Activated T-cell treated with anti-CD3 and anti-CD28 coated beads, Interleukin-2, amount 50 U/mL, for 72 hours (primary cell): ENCODE measurements at places on chromosomes 3 and 15.

- DNase-seq, result no peak
Observed at GRCh38 chr3:30711151-30711550, 104.8 kb downstream of the TGFBR2 start.

GRCh38 chr3:191972714-191973398 lies 511.9 kb downstream of the PYDC2 start:
- DNase-seq, result no peak

DNA sequence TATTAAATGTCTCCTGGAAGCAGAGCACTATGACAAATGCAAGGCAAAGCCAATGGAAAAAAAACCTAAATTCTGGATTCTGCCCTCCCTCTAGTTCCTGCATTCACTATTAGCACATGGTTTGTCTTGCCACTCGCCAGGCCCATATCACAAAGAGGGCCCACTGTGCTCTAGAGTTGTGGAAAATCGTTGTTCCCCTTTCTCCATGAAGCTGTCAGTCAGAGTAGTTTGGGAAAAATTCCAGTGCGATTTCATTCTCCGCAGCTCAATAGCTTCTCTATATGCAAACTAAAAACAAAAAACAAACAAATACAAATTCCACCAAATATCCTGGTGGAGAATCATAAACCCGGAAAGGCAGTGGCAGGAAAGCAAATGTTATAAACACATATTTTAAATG lies 77.3 kb downstream of the RORA start:
- DNase-seq, result no peak

- no peak for DNase-seq
Observed at GRCh38 chr3:38610934-38611333, 38.6 kb downstream of the SCN5A start.

DNA sequence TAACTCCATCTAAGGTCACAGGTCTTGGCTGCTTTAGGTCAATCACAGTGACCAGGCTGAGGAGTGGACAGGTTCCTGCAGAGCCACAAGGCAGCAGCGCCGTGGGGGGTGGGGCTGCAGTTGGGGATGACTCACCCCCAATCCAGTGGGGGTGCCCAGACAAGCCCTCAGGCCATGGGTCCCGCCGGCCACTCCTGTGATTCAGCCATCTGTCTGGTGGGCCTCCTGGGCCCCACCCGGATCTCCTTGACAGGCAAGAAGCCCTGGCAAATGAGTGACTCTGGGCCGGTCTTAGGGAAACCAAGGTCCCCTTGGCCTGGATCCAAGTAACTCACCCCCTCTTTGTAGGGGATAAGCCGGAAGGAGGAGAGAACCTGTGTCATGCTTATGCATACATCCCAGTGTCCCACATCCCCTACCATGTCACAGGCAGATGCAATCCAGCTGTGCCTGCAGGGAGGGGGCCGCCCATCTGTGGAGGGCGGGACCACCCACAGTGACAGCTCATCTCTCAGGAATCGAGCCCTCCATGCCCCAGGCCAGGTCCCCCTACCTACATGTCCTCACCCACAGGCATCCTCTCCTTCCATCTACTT lies 495 bp upstream of the COL7A1 start:
- peak; percentile 33 for DNase-seq

DNA sequence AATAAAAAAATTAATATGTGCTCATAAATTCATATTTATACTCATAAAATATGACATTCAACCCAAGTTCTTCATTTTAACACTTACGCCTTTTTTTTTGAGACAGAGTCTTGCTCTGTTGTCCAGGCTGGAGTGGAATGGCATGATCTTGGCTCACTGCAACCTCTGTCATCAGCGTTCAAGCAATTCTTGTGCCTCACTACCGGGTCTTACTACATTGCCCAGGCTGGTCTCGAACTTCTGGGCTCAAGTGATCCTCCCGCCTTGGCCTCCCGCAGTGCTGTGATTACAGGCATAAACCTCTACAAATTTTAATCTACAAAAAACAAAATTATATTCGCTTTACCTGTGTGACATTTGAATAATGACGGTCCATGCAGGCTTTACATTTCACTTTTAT lies 74.1 kb upstream of the SNRPN start:
- no peak for DNase-seq

- DNase-seq, result no peak
Observed at GRCh38 chr3:147354623-147355022, 51.7 kb downstream of the ZIC4 start.

GRCh38 chr15:64732156-64732860 lies 43.1 kb downstream of the RBPMS2 start:
- DNase-seq, result no peak

DNA sequence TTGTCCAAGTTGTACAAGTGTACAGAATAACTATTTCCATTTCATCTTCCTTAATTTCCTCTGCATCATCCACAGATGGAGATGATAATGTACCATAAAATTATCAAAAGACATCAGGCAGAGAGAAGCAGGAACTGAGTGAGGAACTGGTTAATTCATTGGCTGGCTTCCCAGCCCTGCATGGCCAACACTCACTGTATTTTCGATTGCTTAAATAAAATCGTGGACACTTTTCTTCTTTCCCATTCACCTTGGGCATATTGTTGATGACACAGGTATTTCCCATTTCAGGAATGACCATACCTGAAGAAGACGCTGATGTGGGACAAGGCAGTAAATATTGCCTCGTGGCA lies 144.2 kb upstream of the ABHD17C start:
- no peak for DNase-seq
